ENCODE measurements at places on chromosomes 3 and 15.

DNA sequence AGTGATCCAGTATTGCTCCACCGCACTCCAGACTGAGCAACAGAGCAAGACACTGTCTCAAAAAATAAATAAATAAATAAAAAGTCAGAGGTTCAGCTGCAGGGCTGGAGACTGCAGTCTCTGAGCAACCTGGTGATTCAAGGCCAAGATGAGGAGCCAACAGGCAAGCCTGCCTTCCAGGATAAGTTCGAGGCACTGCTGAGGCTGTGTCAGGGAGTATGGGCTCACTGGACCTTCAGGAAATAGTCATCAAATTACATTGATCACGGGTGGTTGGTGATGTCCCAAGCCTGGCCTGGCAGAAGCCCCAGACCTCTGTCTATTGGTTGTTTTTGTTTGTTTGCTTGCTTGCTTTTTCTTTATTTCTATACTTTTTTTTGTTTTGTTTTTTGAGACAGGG lies 41.5 kb downstream of the IDH2 start:
- DNase-seq: peak; percentile 18

- no peak for DNase-seq
Observed at GRCh38 chr3:106930086-106930485, 447.2 kb upstream of the CCDC54 start.

- DNase-seq: peak; percentile 60
Observed at GRCh38 chr3:184347321-184348056, 10.1 kb downstream of the FAM131A start.

DNA sequence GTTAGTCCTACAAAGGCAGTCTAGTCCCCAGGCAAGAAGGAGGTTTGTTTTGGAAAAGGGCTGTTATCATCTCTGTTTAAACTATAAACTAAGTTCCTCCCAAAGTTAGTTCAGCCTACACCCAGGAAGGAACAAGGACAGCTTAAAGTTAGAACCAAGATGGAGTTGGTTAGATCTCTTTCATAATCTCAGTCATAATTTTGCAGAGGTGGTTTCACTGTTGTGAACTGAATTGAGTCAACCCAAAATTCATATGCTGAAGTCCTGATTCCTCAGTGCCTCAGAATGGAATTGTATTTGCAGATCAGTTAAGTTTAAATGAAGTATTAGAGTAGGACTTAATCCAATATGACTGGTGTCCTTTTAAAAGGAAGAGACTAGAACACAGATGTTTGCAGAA lies 101.0 kb upstream of the C3orf80 start:
- DNase-seq: no peak

- DNase-seq: no peak
Observed at GRCh38 chr3:89808680-89809197, 701.3 kb downstream of the EPHA3 start.

DNA sequence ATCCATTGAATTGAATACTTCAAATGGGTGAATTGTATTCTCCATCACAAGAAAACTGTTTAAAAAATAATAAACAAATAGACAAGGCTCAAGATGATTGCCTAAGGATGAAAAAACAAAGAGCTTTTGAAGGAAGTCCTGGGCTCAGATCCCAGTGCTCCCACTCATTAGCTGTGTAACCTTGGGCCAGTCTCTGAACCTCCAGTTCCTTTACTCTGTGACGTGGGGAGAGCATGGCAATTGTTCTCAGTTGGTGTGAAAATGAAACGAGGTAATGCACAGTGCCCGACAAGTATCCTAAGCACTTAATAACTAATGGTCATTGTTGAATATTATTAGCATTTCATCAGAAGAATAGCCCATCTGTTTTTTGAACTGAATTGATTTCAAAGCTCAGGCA lies 40.7 kb downstream of the TNIK start:
- DNase-seq: no peak

DNA sequence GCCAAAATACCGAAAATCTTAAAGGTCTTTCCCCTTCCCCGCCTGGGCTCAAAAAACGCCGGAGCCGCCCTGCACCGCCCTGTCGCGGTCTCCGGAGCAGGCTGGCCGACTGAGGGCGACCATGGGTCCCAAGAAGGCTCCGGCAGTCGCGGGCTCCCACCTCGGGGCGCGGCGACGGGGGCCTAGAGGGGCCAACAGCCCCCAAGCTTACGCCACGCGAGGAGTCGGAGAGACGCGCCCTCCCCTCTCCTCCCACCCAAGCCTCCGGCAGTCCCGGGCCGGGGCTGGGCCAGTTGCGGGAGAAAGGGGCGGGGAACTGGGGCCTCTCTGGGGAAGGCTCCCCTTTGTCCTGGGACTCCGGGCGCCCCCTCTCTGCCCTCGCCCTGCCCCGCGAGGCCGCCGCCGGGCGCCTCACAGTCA lies 69.2 kb downstream of the GOLGA8B start:
- peak; percentile 15 for DNase-seq

- no peak for DNase-seq
Observed at GRCh38 chr3:40852712-40853111, 328.0 kb downstream of the ZNF621 start.
